ENCODE measurements at places on chromosomes 2 and 18.

- DNase-seq: no peak
These were observed 188.8 kb downstream of the ACKR3 start for GRCh38 chr2:236758406-236758805.

- DNase-seq: no peak
These were observed 681 bp upstream of the NRP2 start for GRCh38 chr2:205681401-205682238.

DNA sequence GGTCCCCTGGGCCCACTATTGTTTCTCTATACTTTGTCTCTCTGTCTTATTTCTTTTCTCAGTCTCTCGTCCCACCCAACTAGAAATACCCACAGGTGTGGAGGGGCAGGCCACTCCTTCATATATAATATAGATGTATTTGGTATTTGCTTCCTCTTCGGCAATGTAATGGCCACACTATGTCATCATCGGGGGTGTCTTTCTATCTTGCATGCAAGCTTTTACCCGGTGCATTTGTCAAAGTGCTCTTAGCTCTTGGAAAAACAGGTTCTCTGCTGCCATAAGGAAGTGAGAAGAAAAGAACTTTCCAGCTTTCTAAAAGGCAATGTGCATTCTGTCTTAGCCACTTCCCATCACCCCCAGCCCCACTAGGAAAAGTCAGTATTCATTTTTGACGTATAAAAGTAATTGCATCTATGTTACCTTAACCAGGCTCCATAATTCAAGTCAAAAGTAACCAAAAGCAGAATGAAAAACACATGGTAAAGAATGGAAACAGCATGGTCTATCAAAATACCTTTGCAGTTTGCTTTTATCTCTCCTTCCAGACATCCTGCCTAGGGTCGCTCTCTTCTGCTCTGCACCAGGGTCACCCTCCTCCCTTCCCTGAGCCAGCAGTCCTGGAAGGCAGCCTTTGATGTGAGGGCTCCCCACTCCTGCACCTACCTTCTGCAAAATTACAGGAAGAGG lies 27.2 kb upstream of the FHL2 start:
- no peak for DNase-seq

- DNase-seq: no peak
These were observed 280.9 kb downstream of the NEDD4L start for GRCh38 chr18:58324824-58325480.

DNA sequence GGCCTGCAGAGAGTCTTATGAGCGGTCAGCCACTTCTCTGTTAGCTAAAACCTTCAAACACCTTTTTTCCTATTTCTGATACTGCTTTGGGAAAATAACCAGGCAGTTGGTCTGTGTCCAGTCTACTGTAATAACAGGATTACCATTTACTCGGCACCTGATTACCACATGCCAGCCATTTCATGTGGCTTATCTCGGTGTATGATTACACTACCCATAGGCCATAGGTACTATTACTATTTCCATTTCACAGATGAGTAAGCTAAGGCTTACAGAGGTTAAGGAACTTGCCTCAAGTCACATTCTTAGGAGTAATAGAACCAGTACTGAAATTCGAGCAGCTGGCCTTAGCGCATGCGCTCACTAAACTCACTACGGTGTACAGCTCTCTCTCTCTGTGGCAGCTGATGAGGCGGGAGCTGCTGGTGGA lies 147.2 kb upstream of the L3MBTL4 start:
- no peak for DNase-seq

- DNase-seq: no peak
These were observed 125.7 kb downstream of the NBAS start for GRCh38 chr2:15435474-15435873.

DNA sequence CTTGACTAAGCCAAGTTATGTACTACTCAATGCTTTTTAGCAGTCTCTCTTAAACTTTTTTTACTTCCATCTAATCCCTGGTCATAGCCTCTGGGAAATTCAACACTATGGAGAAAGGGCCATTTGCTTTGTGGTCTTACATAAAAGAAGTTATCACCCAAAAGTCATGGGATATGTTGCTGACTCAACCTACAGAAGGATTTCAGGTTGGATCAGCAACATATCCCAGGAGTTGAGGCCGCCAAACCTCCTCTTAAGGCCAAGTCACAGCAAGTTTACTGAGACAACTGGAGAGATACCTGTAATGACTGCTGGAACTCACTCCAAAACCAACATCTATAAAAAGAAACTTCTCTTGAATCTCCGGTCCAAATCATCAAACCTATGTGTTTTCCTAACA lies 141.1 kb downstream of the IRS1 start:
- DNase-seq: no peak

DNA sequence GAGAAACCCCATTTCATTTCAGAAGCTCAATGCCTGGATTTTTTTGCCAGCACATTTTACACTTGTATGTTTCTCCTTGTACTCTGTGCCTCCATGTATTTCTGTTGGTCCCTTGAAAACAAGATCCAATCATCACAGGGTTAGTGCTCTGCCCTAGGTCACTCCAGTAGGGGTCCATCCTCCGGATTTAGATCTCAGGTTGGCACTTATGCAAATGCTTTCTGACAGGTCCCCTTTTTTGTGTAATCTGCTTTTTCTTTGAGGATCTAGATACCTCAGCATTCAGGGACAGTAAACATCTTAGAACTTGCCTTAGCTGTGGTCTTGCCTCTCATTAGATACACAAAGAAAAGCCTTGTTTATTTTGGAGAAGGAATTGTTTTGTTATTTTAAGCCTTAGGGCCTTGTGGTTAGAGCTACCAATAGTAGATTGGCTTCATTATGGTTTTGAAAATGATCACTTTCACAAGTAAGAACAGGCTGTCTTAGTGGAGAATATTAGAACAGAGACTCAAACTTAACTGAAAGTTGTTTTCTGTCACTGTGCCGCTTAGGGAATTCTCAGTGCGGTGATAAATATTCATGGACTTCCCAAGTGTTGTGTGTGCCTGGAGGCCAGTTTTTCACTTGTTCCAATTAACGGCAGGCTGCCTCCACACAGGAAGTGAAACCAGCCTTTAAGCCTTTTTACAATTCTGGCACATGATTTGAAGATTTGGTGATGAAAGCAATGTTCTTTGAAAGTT lies 7.8 kb downstream of the MERTK start:
- no peak for DNase-seq

GRCh38 chr2:48161628-48162027 lies 255.3 kb upstream of the FBXO11 start:
- no peak for DNase-seq

GRCh38 chr2:65728477-65729180 lies 296.2 kb upstream of the SPRED2 start:
- no peak for DNase-seq

DNA sequence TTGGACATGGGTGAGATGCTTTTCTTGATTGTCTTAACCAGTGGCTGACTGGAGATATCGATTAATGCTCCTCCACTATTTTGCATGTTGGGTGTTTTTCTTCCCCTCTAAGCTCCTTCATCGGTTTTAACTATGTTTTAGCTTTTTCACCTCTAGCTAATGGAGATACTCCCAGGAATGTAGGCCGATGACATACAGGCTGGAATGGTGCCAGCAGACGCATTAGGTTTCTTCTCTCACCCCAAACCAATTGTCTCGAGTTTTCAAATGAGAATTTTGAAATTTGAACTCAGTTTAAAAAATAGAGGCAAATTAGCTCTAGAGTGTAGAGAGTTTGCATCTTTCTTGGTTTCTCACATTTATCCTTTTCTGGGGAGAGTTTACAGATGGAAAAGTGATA lies 247.6 kb downstream of the RPRM start:
- DNase-seq: no peak

- DNase-seq: no peak
These were observed 548.0 kb downstream of the DCC start for GRCh38 chr18:52888014-52888413.

GRCh38 chr2:181605889-181606837 lies 50.7 kb downstream of the CERKL start:
- no peak for DNase-seq

DNA sequence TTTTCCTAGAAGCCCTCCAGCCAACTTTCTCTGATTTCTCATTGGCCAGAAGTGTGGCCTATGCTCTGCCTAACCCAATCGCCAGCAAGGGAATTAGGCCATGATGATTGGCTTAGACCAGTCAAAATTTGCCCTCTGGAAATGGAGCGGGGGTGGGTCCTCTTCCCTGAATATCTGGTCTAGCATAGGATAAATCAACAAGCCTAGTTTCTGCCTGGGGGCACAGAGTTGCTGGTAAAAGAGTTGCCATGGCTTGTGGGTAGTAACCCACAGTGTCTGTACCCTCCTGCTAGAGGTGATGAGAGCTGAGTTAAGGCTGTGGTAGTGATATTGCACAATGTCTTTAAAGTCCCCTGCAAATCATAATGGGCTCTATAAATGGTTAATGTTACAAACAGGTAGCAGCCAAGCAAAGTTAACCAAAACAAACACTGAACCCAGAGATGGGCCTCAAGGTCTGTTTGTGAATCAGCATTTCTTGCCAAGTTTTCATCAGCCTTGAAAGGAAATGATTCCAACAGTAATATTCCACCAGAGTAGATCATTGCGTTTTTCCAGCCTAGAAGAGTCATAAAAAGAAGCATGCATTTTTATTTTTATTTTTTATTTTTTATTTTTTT lies 19.3 kb downstream of the GALM start:
- no peak for DNase-seq

DNA sequence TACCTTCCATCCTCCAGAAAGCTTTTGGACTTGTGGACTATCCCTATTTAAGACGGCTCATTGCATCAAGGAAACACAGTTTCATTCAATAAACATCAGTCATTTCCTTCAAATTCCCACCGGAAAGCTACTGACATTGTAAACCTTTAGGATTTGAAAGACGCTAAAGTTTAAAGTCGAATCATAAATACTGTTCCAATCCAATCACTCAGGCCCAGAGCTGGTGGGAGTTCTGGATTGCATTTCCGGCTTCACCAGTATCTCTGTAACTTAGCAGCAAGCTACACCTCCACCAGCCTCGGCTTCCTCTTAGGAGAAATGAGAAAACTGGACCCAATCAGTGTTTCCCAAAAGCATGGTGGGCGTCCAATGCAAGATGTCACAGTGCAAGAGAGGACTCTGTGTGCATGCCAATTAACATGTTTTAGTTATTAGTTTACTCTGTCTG lies 1.6 kb downstream of the WDFY1 start:
- no peak for DNase-seq

DNA sequence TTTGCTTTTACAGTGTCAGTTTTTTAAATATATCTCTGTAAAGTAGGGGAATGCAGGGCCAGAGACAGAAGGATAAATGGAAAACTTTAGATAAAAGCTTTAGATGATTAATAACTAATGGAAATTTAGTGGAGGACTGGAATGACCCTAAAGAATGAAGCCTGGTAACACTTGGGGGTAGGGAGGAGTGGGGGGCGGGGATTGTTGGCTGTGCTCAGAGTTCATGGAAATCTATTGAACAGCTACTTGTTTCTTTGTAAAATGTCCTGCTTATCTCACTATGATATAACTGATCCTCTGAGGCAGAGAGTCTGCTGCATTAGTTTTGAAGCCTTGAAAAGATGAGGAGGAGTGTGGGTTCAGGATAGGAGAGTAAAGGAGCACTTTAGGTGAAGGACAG lies 90.5 kb downstream of the TMEM185B start:
- DNase-seq: no peak

DNA sequence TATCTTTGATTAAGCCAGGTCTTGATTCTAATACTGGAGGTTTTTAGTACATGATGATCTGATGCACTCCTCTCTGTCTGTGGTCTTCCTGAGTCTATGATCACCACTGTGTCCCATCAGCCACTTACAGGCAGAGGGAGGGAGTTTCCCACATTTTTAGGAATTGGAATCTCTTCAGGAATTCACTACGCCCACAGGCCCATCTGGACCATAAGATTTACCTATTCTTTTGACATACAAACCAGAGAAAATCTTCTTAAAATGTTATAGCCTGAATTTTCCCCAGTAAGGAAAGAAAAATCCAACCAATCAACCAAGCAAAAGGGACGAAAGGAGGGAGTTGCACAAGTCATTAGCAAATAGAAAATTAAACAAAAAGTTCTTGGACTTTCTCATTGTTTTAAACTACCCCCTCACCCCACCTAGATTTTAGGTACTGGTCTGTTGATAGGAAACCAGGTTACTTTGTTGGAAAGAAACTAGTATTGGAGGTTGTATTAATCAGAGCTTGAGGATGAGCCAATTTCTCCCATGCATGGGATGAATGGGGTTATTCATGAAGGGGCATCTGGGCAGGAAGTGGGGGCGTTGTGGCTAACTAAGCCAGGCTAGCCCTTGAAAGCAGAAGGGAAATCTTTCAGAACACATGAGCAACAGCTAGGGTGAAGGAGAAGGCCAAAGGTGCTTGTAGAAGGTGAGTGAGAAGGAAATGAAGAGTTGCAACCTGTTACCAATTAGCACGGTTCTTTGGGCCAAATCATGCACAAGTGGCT lies 328.2 kb upstream of the MEX3C start:
- DNase-seq: no peak

DNA sequence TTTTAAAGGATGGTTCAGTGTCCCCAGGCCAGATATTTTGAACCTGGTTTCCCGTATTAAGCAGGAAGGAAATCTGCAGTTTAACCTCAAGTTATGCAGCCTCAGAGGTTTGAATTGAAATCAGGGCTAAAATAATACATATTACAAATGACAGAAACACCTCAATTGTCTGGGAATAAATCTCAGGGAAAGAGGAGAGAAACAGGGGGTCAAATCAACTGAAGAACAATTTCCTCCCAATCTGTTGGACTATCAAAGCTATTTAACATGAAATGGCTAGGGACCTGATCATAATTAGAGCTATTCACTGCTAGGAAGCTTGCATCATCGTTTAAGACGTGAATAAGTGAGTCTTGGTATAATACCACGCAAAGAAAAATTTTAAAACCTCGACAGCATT lies 150.0 kb upstream of the ARHGAP28 start:
- DNase-seq: no peak

DNA sequence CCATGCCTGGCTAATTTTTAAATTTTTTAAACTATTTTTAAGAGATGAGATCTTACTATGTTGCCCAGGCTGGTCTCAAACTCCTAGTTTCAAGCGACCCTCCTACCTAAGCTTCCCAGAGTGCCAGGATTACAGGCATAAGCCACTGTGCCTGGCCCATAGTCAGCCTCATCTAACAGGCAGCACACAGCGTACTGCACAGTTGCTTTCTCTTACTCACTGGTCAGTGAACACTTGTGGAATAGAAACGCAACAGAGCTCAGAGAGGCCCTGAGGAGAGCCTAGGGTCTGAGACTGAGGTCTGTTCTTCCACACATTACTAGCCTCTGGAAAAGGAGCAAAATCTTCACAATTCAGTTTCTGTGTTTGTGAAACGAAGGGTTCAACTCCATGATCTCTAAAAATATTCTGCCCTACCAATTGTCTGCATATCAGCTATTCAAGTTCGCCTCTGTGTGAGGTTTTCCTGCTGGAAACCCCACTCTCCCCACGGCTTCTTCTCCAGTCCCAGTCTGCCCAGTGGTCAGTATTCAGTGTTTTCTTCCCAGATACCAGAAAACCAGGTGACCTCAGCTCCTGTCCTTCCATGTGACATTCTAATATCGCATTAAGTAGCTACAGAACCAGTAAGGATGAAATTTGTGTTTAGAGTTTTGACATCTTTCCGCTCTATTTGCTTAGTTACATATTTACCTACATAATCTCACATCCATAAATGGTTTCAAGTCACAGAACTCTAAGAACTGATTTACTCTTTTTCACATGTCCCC lies 26.6 kb upstream of the SNTG2 start:
- no peak for DNase-seq
